Stimulated activated memory B cell treated with anti-CD40 and anti-IgM and Interleukin-4, amounts not matched to agents 10 μg/mL and 1 μg/mL and 100 μg/mL, for 72 hours (primary cell): ENCODE measurements at places on chromosomes 13 and 19.
A peak's percentile ranks its signal among the peaks of the same experiment; 100 is the strongest.

DNA sequence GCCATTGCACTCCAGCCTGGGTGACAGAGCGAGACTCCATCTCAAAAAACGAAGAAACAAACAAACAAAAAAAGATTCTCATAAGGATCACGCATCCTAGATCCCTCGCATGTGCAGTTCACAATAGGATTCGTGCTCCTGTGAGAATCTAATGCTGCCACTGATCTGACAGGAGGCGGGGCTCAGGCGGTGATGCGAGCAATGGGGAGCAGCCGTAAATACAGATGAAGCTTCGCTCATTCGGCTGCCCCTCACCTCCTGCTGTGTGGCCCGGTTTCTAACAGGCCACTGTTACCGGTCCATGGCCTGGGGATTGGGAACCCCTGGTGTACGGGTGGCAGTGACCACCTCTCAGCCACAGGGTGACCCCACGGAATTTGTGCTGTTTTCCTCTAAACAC is 98.2 kb upstream of the MRI1 start:
- no peaks in the 10 kb centered on the region for H3K36me3 ChIP-seq
- ATAC-seq: peak; percentile 39
- H3K27ac ChIP-seq: no peak overlapping the region
- no peaks in the 10 kb centered on the region for H3K4me1 ChIP-seq

- no peak overlapping the region for H3K4me3 ChIP-seq
- H3K36me3 ChIP-seq: no peaks in the 10 kb centered on the region
- H3K4me1 ChIP-seq: no peaks in the 10 kb centered on the region
- H3K27me3 ChIP-seq: no peaks in the 10 kb centered on the region
- no peak for ATAC-seq
These were observed 142.5 kb downstream of the DCLK1 start for GRCh38 chr13:35988648-35989081.

- no peak overlapping the region for H3K4me3 ChIP-seq
- H3K27me3 ChIP-seq: peaks cover 7% of the 10 kb centered on the region
- ATAC-seq: no peak
- no peaks in the 10 kb centered on the region for H3K36me3 ChIP-seq
- H3K4me1 ChIP-seq: no peaks in the 10 kb centered on the region
These were observed 5.7 kb downstream of the SLC7A9 start for GRCh38 chr19:32863841-32864240.

- H3K27ac ChIP-seq: no peak overlapping the region
- no peak for ATAC-seq
- no peaks in the 10 kb centered on the region for H3K4me1 ChIP-seq
- H3K36me3 ChIP-seq: no peaks in the 10 kb centered on the region
- no peak overlapping the region for H3K4me3 ChIP-seq
- H3K27me3 ChIP-seq: no peaks in the 10 kb centered on the region
These were observed 303.3 kb downstream of the POU4F1 start for GRCh38 chr13:78299832-78300623.

DNA sequence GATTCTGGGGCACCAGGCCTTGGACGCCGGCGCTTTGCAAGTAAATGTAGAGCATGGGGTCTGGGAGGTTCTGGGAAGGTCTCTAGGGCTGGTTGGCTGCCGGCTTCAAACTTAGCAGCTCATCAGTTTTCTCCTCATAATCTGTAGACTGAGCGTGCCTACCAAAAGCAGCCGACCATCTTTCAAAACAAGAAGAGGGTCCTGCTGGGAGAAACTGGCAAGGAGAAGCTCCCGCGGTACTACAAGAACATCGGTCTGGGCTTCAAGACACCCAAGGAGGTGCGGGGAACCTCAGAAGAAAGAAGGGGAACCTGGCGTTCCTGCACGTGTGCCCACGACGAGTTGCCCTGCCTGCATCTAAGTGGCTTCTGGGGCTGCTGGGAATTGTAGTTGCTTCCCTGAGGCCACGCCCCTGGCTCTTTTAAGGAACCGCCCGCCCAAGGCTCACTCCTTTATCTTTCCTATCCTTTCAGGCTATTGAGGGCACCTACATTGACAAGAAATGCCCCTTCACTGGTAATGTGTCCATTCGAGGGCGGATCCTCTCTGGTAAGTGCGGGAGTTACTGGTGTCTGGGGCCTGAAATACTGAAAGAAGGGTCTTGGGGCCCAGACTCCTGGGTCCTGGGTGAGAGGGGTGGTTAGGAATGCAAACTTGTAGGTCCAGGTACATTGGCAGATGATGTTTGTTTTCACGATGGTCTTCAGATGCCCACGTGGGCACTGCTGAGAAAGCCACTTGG is 984 bp downstream of the RPS11 start:
- peaks cover 54% of the 10 kb centered on the region for H3K36me3 ChIP-seq
- H3K27me3 ChIP-seq: no peaks in the 10 kb centered on the region
- peaks cover 63% of the 10 kb centered on the region for H3K4me1 ChIP-seq

- ATAC-seq: no peak
- peaks cover 30% of the 10 kb centered on the region for H3K27me3 ChIP-seq
- H3K4me1 ChIP-seq: no peaks in the 10 kb centered on the region
These were observed 15.9 kb upstream of the DNAJC3 start for GRCh38 chr13:95660981-95661581.

GRCh38 chr13:97319113-97319720 is 97.1 kb downstream of the MBNL2 start:
- peaks cover 20% of the 10 kb centered on the region for H3K36me3 ChIP-seq
- H3K27ac ChIP-seq: peak overlapping the region; percentile 20
- H3K4me3 ChIP-seq: no peak overlapping the region
- ATAC-seq: no peak

DNA sequence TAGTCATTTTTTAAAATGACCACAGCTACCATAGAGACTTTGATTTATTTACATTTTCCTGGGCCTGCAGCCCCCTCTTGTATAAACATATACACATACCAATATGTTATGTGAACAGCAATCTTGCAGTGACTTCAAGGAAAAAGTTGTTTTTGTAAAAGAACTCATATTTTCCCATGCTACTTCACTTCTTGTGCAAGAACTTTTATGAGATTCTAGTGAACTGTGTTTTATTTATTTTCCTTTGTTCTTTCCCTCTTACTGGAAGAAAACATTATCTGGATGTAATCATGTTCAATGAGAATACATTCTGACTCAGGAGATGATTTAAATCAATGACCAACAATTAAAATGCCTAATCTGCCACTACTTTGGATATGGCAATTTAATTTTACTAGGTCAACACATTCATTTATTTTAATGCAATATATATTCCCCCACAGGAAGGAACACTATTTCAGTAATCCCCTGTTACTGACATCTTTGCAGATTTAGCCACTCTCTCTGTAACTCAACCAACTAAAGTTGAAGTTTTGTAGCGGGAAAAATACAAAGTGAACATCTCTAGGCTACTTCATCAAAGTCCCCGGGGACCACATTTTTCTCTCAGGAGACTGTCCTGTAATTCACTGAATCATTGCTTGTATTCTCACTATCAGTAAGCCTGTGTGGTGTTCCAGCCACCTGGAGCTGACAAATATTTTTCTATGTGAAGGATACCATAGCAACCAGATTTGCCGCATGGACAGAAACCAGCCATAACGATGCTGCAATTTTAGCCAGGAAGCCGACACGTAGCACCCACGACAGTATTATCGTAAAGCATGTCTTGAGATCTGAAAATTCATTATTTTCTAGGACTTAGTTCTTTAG is 90.5 kb downstream of the STARD13 start:
- H3K4me3 ChIP-seq: peak overlapping the region; percentile 39
- no peaks in the 10 kb centered on the region for H3K36me3 ChIP-seq
- H3K27ac ChIP-seq: no peak overlapping the region
- peaks cover 10% of the 10 kb centered on the region for H3K4me1 ChIP-seq
- peaks cover 51% of the 10 kb centered on the region for H3K27me3 ChIP-seq

DNA sequence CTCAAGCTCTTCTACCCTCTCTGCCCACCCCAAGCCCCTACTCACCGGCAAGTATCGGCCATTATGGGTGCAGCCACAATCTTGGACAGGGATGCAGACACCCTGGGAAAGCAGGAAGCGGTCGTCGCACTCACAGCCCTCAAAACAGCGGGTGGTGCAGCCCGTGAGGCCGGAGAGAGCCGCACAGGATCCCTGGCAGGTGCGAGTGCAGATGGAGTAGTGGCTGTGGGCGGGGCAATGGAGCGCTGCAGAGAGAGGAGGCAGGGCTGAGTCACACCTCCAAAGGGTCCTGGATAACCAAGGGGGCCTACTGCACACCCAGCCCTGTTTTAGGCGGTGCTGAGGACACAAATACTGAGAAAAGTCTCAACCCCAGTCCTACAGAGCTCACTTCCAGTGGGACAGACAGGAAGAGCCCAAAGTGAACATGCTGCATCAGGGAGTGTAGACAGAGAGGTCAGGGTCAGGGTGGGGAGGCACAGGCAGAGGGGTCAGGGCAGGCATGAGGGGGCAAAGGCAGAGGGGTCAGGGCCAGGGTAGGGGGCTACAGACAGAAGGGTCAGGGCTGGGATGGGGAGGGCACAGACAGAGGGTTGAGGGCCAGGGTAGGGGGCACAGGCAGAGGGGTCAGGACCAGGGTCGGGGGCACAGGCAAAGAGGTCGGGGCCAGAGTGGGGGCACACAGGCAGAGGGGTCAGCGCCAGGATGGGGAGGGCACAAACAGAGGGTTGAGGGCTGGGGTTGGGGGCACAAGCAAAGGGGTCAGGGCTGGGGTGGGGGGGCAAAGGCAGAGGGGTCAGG is 24.2 kb upstream of the FBL start:
- peaks cover 7% of the 10 kb centered on the region for H3K27me3 ChIP-seq
- H3K36me3 ChIP-seq: no peaks in the 10 kb centered on the region
- no peak overlapping the region for H3K27ac ChIP-seq
- H3K4me1 ChIP-seq: no peaks in the 10 kb centered on the region
- ATAC-seq: peak; percentile 10
- H3K4me3 ChIP-seq: no peak overlapping the region

- peaks cover 82% of the 10 kb centered on the region for H3K36me3 ChIP-seq
- no peaks in the 10 kb centered on the region for H3K27me3 ChIP-seq
- H3K27ac ChIP-seq: no peak overlapping the region
- H3K4me1 ChIP-seq: no peaks in the 10 kb centered on the region
- H3K4me3 ChIP-seq: no peak overlapping the region
These were observed 54.4 kb downstream of the ZNF136 start for GRCh38 chr19:12217332-12217731.

- no peaks in the 10 kb centered on the region for H3K27me3 ChIP-seq
- H3K36me3 ChIP-seq: peaks cover 82% of the 10 kb centered on the region
- ATAC-seq: no peak
- no peak overlapping the region for H3K4me3 ChIP-seq
These were observed 24.3 kb downstream of the ERVV-2 start for GRCh38 chr19:53068834-53069233.

- ATAC-seq: no peak
- no peaks in the 10 kb centered on the region for H3K27me3 ChIP-seq
- peaks cover 30% of the 10 kb centered on the region for H3K4me1 ChIP-seq
- H3K27ac ChIP-seq: peak overlapping the region; percentile 95
- H3K36me3 ChIP-seq: no peaks in the 10 kb centered on the region
These were observed 1.2 kb upstream of the FOXO1 start for GRCh38 chr13:40667622-40667978.

DNA sequence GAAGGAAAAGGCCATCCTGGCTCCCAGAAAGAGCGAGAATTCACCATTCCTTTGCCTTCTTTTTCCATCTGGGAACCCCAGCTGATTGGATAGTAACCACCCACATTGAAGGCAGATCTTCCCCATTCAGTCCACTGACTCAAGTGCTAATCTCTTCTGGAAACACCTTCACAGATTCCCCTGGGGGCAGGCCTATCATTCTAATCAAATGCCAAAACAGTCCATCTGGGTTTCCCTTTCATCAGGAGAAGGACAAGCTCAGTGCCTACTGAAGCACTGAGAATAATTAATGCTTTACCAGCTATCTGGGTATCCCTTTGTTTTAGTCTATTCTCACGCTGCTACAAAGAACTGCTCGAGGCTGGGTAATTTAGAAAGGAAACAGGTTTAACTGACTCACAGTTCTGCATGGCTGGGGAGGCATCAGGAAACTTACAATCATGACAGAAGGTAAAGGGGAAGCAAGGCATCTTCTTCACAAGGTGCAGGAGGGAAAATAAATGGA is 293.2 kb downstream of the ENOX1 start:
- H3K4me1 ChIP-seq: no peaks in the 10 kb centered on the region
- no peak overlapping the region for H3K4me3 ChIP-seq
- no peak overlapping the region for H3K27ac ChIP-seq
- H3K36me3 ChIP-seq: no peaks in the 10 kb centered on the region

DNA sequence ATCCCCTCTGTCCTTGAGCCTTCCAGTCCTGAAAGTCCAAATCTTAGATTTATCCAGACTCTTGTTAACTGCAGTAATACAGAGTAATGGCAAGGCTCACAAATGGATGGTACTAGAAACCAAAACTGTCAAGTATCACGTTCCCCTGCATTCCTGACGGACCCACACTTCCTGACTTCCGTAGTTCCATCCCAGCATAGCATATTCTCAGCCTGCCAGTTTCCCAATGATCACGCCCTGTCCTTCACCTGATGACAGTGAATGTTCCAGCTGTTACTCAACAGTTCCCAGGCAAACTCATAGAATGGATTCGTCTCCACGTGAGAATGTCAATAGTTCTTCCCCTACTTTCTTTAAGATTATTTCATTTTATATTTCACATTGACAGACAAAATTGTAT is 33.6 kb downstream of the SLC7A1 start:
- ATAC-seq: no peak

- peak overlapping the region; percentile 89 for H3K27ac ChIP-seq
- peaks cover 8% of the 10 kb centered on the region for H3K36me3 ChIP-seq
- peaks cover 28% of the 10 kb centered on the region for H3K4me1 ChIP-seq
- H3K27me3 ChIP-seq: no peaks in the 10 kb centered on the region
- peak overlapping the region; percentile 88 for H3K4me3 ChIP-seq
These were observed 404 bp downstream of the C19orf44 start for GRCh38 chr19:16496613-16496983.

DNA sequence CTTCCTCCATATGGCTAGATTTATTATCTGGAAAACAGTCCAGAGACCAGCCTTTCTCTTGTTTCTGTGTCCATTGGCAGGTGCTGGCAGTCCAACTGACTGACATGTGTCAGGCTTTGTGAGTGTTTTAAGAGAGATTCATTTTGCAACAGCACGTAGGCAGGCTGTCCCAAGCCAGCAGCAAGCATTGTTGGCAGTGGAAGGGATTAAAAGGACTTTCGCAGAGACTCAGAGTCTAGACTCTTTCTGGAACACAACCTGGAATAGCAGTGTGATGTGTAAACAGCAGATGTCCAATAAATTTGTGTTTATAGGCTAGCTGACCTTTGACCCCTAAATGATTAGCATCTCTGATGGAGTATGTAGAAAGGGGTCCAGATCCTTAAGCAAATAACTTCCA is 222.2 kb upstream of the SERP2 start:
- H3K27me3 ChIP-seq: peaks cover 26% of the 10 kb centered on the region
- H3K4me3 ChIP-seq: no peak overlapping the region
- peaks cover 4% of the 10 kb centered on the region for H3K4me1 ChIP-seq
- H3K27ac ChIP-seq: no peak overlapping the region
- no peak for ATAC-seq
- H3K36me3 ChIP-seq: no peaks in the 10 kb centered on the region

DNA sequence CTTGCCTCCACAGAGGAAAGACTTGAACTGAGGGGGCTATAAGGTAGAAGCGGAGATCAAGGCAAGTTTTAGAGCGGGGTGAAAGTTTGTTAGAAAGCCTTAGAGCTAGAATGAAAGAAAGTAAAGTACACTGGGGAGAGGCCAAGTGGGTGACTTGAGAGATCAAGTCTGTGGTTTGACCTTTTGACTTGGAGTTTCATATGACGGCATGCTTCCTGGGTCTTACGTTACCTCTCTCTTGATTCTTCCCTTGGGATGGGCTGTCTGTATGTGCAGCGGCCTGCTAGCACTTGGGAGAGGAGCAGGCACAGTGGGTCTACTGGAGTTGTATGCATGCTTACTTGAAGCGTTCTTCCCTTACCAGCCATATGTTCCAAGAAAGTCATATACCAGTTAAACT is 1768.5 kb downstream of the PCDH9 start:
- H3K4me1 ChIP-seq: no peaks in the 10 kb centered on the region
- no peaks in the 10 kb centered on the region for H3K27me3 ChIP-seq
- no peak for ATAC-seq
- H3K36me3 ChIP-seq: no peaks in the 10 kb centered on the region
